ENCODE measurements at places on chromosomes 11 and 22. TPM values are rescaled to one million over a fixed set of nuclear protein-coding genes. Genes with fewer than 3 reads are reported as not detected.

Gene MS4A14
- 0.23 TPM for total RNA-seq

Gene EIF3D
- 241 TPM for total RNA-seq

Gene CRY2
- 45.4 TPM for total RNA-seq

Gene BTBD18
- total RNA-seq, result not detected

Gene MRGPRE
- 1.0 TPM for total RNA-seq

Gene AGBL2
- total RNA-seq, result 3.6 TPM

DNA sequence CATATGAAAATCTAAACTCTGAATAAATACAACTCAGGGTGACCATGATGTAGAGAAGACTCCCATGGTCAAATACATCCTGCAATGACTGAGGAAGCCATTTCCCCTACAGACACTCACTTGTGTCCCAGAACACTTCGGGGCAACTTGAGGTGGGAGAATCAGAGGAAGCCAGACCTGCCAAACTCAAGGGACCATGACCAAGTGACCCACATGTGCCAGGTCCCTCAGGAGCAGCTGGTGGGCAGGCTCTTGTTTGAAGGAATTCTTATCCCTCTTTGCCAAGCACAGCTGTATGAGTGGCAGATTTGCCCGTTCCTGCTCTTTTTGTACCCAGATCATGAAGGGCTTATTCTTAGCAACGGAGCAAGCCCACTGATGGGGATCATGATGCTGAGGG, 17.8 kb downstream of the SPATA19 start:
- DNase-seq, result no peak
- H3K36me3 ChIP-seq, result no peaks in the 10 kb centered on the region
- H3K27ac ChIP-seq, result no peak overlapping the region
- H3K4me1 ChIP-seq, result no peaks in the 10 kb centered on the region
- no peak overlapping the region for H3K4me3 ChIP-seq

- no peaks in the 10 kb centered on the region for H3K27me3 ChIP-seq
Observed at GRCh38 chr11:134038897-134039470, 29.9 kb upstream of the JAM3 start.

DNA sequence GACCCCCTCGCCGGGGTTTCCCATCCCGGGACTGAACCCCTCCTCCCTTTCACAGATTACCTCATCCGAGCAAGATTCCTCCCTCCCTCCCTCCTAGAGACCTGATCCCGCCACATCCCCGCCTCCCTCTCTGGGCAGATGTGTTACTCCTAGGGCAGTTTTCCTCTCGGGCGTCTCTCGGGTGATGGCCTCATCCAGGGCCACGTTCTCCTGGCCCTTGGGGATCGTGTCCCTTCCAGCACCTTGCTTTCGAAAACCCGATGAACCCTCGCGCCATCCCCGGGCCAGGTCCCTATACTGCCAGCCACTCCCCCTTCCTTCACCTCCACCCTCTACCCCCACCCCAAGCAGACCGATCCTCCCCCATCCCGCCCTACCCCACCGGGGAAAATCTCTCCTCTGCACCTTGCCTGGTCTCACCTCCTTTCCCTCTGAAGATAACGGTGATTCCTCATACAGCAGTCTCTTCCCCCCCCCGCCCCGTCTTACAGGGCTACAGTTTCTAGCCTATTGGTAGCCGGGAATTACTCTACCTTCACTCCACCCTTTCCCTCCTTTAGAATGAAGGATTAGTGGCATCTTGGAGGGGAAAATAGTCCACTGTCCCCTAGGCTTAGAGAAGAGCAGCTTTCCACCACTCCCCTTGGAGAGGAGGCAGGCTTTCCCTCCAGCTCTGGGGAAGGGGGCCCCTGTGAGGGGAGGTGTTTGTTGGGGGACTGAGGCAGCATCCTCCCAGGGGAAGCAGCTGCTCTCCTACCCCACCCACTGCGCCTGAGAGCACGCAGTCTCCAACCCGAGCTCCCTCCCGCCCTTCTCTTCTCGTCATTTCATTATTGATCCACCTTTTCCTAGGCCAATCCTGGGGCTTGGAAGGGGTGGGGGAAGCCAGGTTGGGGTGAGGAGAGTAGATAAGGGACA, 1.2 kb downstream of the KMT2A start:
- peak overlapping the region; percentile 97 for H3K27ac ChIP-seq
- peaks cover 7% of the 10 kb centered on the region for H3K4me1 ChIP-seq
- peak overlapping the region; percentile 97 for H3K4me3 ChIP-seq
- peak; percentile 44 for DNase-seq
- no peaks in the 10 kb centered on the region for H3K36me3 ChIP-seq

DNA sequence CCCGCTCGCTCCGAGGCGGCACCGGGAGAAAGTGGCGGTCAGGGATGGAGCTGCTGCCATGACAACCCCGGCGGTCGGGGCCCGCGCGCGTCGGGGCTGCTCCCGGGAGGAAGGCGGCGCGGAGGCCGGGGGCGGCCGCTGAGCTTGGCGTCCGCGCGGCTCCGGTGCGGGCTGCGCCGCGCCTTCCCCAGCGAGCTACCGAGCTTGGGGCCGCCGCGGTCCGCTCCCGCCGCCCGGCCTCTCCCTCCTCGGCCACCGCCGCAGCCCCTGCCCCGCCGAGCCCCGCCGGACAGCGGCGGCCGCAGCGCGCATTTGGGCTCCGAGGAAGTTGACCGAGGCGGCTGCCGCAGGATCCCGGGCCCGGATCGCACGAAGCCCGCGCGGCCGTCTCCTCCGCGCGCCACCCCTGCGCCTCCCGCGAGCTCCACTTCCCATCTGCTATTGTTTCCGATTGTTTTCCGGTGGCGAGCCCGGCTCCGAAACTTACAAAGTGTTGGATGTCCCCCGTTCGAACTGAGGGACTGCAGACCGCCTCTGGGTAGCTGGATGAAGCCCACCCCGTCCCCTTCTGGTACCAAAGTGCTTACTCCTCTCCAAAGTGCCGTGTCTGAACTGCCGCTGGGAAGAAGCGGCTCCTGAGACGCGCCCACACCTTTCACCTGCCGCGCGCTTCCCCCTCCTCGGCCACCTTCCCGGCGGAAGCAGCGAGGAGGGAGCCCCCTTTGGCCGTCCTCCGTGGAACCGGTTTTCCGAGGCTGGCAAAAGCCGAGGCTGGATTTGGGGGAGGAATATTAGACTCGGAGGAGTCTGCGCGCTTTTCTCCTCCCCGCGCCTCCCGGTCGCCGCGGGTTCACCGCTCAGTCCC, 540.3 kb downstream of the NTM start:
- H3K4me3 ChIP-seq, result no peak overlapping the region
- H3K27me3 ChIP-seq, result peaks cover 6% of the 10 kb centered on the region
- no peak for DNase-seq
- H3K36me3 ChIP-seq, result no peaks in the 10 kb centered on the region
- H3K27ac ChIP-seq, result no peak overlapping the region
- H3K4me1 ChIP-seq, result no peaks in the 10 kb centered on the region
